Urinary bladder (tissue), 4 donors: ENCODE measurements at places on chromosomes 6 and 20.
A peak's percentile ranks its signal among the peaks of the same experiment; 100 is the strongest.

GRCh38 chr6:39847221-39847620, 55.0 kb downstream of the DAAM2 start:
- no peak for DNase-seq

DNA sequence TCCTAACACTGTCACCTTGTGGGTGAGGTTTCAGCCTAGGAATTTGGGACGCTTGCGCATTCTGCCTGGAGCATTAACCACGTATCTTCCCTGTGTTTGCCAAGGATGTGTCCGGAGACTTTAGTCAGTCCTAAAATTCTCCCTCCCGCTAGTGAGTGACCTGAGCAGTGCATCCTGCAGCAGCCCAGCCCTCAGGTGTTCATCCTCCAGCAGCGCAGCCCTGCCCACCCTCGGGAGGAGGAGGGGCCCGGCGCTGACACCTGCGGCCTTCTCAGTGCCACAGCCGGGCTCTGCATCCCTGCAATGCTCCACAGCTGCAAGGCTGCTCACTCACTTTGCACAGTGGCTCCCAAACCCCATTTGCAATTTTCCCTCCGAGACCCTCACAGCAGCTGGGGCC, 79.5 kb downstream of the ERMARD start:
- no peak for DNase-seq

DNA sequence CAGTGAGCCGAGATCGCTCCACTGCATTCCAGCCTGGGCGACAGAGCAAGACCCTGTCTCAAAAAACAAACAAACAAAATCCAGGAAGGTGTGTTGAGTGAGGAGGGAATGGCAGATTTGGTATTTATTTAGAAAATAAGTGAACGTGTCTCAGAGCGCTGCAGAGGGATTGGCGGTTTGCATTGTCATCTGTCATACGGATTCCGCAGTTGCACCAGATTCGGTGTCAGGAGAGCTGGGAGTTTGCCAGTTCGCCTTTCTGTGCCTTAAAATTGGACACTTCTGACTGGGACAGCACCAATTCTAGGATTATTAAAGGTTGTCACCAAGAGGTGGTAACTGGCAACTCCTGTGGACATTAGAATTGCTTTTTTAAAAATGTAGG, 912 bp downstream of the SNRNP48 start:
- DNase-seq = no peak

- DNase-seq = no peak
These were observed 37.5 kb downstream of the DLL1 start for GRCh38 chr6:170253226-170253909.

GRCh38 chr6:142985281-142985680, 40.3 kb upstream of the HIVEP2 start:
- DNase-seq = no peak

DNA sequence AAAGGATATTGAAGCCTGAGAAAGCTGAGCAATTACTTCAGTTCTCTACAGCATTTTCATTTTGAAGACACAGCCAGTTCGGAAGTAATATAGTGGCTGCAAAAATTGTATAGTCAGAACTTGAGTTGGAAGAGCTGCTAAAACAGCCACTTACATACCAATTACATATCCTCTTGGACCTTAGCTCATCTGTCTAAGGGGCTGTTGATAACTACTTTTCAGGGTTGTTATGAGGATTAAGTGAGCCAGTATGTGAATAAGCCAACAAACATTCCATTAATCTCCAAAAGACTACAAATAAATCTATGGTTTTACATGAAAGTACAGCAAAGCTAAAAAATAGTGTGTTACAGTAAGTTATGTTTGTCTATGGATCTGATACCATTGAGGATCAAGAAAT, 59.7 kb downstream of the TMEM200A start:
- no peak for DNase-seq

GRCh38 chr6:56370561-56371211, 123.3 kb upstream of the COL21A1 start:
- peak; percentile 82 for DNase-seq

DNA sequence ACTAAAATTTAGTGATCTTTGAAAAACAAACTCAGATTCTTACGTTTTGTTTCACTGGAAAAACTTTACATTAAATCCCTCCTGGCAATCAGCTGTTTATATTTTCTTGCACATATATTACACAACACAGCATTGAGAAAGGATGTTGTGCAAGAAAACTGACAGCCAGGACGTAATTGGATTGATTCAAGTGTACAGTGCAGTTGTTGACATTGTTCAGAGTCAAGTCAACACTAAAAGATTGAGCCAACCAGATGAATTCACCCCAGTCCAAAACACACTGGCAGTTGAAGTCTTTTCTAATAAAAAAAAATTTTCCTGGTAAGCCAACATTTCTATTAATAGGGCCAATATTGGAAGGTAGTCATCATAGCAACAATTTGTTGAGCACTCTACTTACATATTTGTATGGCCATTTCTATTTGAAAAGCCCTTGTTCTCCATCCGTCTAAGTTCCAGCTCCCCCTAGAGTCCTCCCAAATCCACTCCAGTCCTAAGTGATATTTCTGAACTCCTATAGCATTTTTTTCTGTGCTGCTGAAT, 20.9 kb upstream of the VNN1 start:
- no peak for DNase-seq
